ENCODE measurements at places on chromosomes 6 and 20. TPM values are rescaled to one million over a fixed set of nuclear protein-coding genes. Genes with fewer than 3 reads are reported as not detected.

The BIRC7 gene
- not detected for polyA plus RNA-seq

The KCNK17 gene
- polyA plus RNA-seq: 0.06 TPM

The PACSIN1 gene
- 12.7 TPM for polyA plus RNA-seq

The SDCBP2 gene
- polyA plus RNA-seq: 3.6 TPM

The GLP1R gene
- 1.3 TPM for polyA plus RNA-seq

The PRSS35 gene
- 0.15 TPM for polyA plus RNA-seq

The ADGRF1 gene
- polyA plus RNA-seq: not detected

The SEL1L2 gene
- 10.5 TPM for polyA plus RNA-seq

The FAM50B gene
- 11.7 TPM for polyA plus RNA-seq

The SNAP91 gene
- polyA plus RNA-seq: 0.19 TPM

The MAS1 gene
- not detected for polyA plus RNA-seq

The KCNB1 gene
- 1.9 TPM for polyA plus RNA-seq

All from heart left ventricle (tissue), 16 donors.